ENCODE measurements at places on chromosomes 7 and 10. TPM values are rescaled to one million over a fixed set of nuclear protein-coding genes. Genes with fewer than 3 reads are reported as not detected.

Gene GALNT17
- total RNA-seq = 0.94 TPM

Gene NKX1-2
- not detected for total RNA-seq

Gene NAMPT
- 130 TPM for total RNA-seq

Gene PNLIPRP2
- total RNA-seq = 0.94 TPM

GRCh38 chr7:123070702-123071286 lies 75.3 kb upstream of the TAS2R16 start:
- no peak for DNase-seq
- H3K27me3 ChIP-seq = no peaks in the 10 kb centered on the region
- H3K4me1 ChIP-seq = no peaks in the 10 kb centered on the region
- no peak overlapping the region for H3K4me3 ChIP-seq
- no peaks in the 10 kb centered on the region for H3K36me3 ChIP-seq

DNA sequence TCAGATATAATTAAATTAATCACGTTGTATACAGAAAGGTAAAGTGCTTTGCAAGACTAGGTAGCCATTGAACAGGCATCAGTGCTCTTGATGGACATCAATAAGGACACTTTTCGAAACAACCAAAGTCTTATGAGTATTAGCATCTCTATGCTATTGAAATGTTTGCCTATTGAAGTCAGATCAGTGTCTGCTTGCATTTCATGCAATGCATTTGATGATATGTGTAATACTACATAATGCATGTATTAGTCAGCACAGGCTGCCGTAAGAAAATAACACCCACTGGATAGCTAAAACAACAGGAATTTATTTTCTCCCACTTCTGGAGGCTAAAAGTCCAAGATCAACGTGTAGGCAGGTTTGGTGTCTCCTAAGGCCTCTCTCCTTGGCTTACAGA lies 209.3 kb upstream of the PLXDC2 start:
- H3K4me3 ChIP-seq = no peak overlapping the region
- DNase-seq = no peak
- H3K27ac ChIP-seq = no peak overlapping the region
- no peaks in the 10 kb centered on the region for H3K4me1 ChIP-seq
- no peaks in the 10 kb centered on the region for H3K36me3 ChIP-seq
- no peaks in the 10 kb centered on the region for H3K27me3 ChIP-seq

- peak within 1 kb of the TSS; percentile 15 for H3K4me3 ChIP-seq
- peak within 1 kb of the TSS; percentile 82 for H3K27ac ChIP-seq
- peak; percentile 75 for DNase-seq
- H3K36me3 ChIP-seq = no peaks in the 10 kb centered on the region
Measured at GRCh38 chr10:59362144-59362958, at the start of gene FAM13C. Gene FAM13C (minus strand): TSS chr10:59362549. CDS start chr10:59362460, 89 bp downstream.

GRCh38 chr10:46232084-46232483 lies 54.7 kb upstream of the ANTXRL start:
- no peak for DNase-seq
- H3K4me3 ChIP-seq = no peak overlapping the region
- no peaks in the 10 kb centered on the region for H3K36me3 ChIP-seq
- no peak overlapping the region for H3K27ac ChIP-seq
- H3K4me1 ChIP-seq = no peaks in the 10 kb centered on the region

- no peaks in the 10 kb centered on the region for H3K4me1 ChIP-seq
- H3K27ac ChIP-seq = no peak overlapping the region
- no peak for DNase-seq
- H3K36me3 ChIP-seq = no peaks in the 10 kb centered on the region
Measured at GRCh38 chr10:47413531-47414226, 29.6 kb upstream of the ZNF488 start.

DNA sequence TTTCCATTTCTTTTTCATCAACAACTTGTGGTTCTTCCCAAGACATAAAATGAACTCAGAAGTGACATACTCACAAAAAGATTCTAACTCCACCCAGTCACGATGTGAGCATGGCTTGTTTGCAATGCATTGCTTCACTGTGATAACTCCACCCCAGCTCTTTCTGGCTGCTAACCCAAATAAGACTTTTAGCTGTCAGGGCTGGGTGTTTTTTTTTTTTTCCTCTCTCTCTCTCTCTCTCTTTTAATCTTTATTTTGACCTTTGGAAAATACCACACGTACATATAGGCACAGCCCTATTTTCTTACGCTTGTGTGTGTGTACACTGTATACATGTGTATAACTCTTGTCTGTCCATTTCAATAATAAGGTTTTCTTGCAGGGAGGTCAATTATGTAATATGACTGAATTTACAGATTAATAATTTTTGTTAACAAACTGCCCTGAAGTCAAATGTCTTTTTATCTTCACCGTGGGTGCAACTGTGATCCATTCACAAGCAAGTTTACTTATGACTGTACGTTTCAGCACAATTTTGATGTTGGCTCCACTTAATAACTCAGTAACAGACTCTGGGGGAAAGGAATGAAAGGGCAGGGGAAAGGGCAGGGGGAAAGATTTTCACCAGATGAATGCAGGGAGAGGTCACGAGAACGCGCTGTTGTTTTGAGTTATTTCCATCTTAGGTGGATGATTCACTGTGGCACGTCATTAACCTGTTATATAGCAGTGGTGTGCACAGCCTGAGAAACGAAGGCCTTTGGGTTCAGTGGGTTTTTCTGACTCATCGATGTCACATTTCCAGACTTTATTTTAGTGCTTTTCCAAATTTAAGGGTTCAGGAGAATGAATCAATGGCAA lies 49.1 kb downstream of the APBB1IP start:
- H3K4me3 ChIP-seq = no peak overlapping the region
- peaks cover 24% of the 10 kb centered on the region for H3K4me1 ChIP-seq
- DNase-seq = peak; percentile 72
- no peaks in the 10 kb centered on the region for H3K27me3 ChIP-seq
- no peaks in the 10 kb centered on the region for H3K36me3 ChIP-seq
- H3K27ac ChIP-seq = no peak overlapping the region

- H3K4me3 ChIP-seq = no peak overlapping the region
- no peaks in the 10 kb centered on the region for H3K4me1 ChIP-seq
- no peak overlapping the region for H3K27ac ChIP-seq
- no peaks in the 10 kb centered on the region for H3K36me3 ChIP-seq
- DNase-seq = no peak
Measured at GRCh38 chr10:36943544-36943943, 181.9 kb upstream of the ANKRD30A start.

DNA sequence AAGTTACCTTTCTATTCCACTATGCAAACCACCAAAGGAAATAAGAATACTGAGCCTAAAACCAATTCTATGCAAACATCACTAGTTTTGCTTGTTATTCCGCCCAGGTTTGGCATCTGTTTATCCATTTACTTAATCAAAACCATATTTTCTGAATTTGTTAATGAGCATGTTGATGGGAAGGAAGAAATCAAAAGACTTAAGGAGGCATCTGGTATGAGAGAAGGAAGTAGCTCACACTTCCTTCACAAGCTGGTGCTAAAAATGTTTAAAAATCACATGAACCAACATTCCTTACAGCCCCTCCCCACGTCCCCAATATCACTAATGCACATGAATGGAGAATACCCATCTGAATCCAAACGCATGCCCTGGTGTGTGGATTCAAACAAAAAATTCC lies 52.0 kb upstream of the PRKAR2B start:
- H3K4me3 ChIP-seq = no peak overlapping the region
- H3K36me3 ChIP-seq = no peaks in the 10 kb centered on the region
- peaks cover 2% of the 10 kb centered on the region for H3K4me1 ChIP-seq
- no peaks in the 10 kb centered on the region for H3K27me3 ChIP-seq
- no peak for DNase-seq

GRCh38 chr10:62589689-62590088 lies 214.8 kb upstream of the ADO start:
- H3K4me3 ChIP-seq = no peak overlapping the region
- H3K36me3 ChIP-seq = no peaks in the 10 kb centered on the region
- no peaks in the 10 kb centered on the region for H3K4me1 ChIP-seq

- no peak for DNase-seq
- H3K36me3 ChIP-seq = no peaks in the 10 kb centered on the region
- H3K27ac ChIP-seq = no peak overlapping the region
- H3K27me3 ChIP-seq = no peaks in the 10 kb centered on the region
- H3K4me3 ChIP-seq = no peak overlapping the region
Measured at GRCh38 chr7:132935608-132936007, 146.3 kb downstream of the CHCHD3 start.

DNA sequence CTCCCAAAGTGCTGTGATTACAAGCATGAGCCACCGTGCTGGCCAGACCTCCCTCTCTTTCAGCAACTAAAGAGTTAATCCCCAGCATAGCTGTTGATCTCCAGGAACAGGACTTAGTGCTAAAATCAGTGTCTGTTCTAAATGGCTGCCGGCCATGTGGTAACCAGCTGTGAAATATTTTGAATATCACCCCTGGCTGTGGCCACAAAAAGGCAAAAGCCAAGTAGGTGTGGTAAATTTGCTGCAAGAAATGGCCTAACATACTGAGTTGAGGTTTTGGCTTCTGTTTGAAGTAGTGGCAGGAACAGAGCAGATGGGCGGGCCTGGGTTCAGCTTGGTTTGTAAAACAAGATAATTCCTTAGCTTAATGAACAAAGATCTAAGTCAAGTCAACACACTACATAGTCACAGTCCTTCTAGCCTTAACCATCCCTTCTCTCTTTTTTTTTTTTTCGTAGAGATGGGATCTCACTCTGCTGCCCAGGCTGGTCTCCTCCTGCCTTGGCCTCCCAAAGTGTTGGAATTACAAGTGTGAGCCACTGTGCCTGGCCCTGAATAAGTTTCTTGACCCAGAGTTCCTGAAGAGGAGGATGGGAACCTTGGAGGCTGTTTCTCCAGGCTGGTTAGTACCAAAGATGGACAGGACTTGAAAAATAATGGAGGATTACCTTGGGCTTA lies 22.7 kb upstream of the AGFG2 start:
- no peak for DNase-seq
- peaks cover 4% of the 10 kb centered on the region for H3K4me1 ChIP-seq
- no peak overlapping the region for H3K4me3 ChIP-seq
- no peaks in the 10 kb centered on the region for H3K36me3 ChIP-seq
- no peaks in the 10 kb centered on the region for H3K27me3 ChIP-seq

- H3K4me3 ChIP-seq = no peak overlapping the region
- no peak overlapping the region for H3K27ac ChIP-seq
- no peaks in the 10 kb centered on the region for H3K36me3 ChIP-seq
- H3K4me1 ChIP-seq = no peaks in the 10 kb centered on the region
- DNase-seq = no peak
Measured at GRCh38 chr10:110167149-110167548, 40.3 kb upstream of the MXI1 start.

- no peak for DNase-seq
- no peak overlapping the region for H3K4me3 ChIP-seq
- H3K27me3 ChIP-seq = no peaks in the 10 kb centered on the region
- peaks cover 13% of the 10 kb centered on the region for H3K4me1 ChIP-seq
Measured at GRCh38 chr10:33265621-33266020, 68.8 kb downstream of the NRP1 start.

DNA sequence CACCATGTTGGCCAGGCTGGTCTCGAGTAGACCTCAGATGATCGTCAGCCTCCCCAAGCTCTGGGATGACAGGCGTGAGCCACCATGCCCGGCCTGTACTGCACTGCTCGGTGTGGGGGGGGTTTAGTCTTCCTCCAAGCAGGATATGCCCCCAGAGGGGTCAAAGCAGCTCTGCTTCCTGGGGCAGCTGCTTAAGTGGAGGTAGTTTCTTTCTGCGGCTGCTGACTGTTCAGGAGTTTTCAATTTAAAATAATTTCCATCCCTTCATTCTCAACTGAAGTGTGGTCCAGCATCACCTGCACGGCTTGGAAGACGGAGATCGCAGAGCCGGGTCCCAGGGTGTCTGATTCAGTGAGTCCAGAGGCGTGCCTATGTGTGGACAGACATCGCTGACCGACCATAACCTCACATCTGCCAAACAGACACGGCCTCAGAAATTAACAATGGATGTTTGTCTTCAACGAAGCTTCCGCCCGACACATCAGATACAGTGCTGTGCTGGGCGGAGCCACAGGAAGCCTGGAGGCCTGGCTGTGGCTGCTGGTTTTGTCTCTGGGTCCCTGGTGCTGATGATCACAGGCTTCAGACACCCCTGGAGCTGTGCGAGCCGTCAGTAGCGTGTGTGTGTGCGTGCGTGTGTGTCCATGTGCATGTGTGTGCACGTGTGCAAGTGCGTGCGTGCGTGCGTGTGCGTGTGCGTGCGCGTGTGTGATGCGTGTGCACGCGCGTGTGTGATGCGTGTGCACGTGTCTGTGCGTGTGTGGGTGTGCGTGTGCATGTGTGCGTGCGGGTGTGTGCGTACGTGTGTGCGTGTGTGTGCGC lies 226.5 kb upstream of the PITRM1 start:
- H3K4me3 ChIP-seq = no peak overlapping the region
- no peak for DNase-seq
- no peaks in the 10 kb centered on the region for H3K36me3 ChIP-seq
- peak overlapping the region; percentile 16 for H3K27ac ChIP-seq
- H3K27me3 ChIP-seq = no peaks in the 10 kb centered on the region

DNA sequence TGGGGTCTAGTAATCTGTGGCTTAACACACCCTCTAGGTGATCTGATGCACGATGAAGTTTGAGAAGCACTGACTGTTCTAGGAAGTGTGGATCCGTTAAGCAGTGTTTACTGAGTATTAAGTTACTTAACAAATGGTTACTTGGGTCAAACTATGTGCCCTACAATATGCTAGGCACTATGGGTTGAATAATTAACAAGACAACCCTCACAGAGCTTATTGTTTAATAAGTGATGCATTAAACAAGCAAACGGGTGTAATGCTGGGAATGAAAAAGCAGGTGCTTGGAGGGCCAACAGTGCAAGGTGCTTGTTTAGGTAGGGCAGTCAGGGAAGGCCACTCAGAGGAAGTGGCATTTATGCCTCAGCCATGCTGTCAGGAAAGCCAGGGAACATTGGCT lies 378.0 kb upstream of the PODXL start:
- no peak overlapping the region for H3K4me3 ChIP-seq
- no peaks in the 10 kb centered on the region for H3K36me3 ChIP-seq
- H3K4me1 ChIP-seq = no peaks in the 10 kb centered on the region
- H3K27ac ChIP-seq = no peak overlapping the region

DNA sequence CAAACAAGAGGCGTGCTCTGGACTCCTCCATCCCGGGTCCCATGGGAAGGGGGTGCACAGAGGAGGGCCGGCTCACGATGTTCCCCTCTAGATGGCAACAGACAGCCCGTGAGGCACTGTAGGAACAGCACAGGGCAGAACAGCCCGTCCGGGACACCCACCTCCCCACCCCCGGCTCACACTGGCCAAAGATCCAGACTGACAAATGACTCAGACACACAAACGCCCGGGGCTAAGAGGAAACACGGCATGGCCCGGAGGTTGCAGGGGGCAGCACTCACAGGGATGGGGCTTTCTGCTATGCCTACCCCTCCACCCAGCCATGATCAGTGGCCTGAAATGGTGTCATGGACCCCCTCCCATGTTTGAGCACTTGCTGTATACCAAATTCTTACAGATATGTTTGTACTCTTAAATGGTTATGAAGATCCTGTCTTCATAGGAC lies 4.9 kb upstream of the ELN start:
- no peak overlapping the region for H3K4me3 ChIP-seq
- H3K36me3 ChIP-seq = no peaks in the 10 kb centered on the region
- H3K27ac ChIP-seq = no peak overlapping the region
- DNase-seq = peak; percentile 55

- no peaks in the 10 kb centered on the region for H3K27me3 ChIP-seq
- H3K4me1 ChIP-seq = no peaks in the 10 kb centered on the region
- H3K27ac ChIP-seq = no peak overlapping the region
- H3K36me3 ChIP-seq = no peaks in the 10 kb centered on the region
- no peak overlapping the region for H3K4me3 ChIP-seq
- no peak for DNase-seq
Measured at GRCh38 chr10:46037107-46037825, 6.8 kb upstream of the NCOA4 start.
